Vagina (tissue), 2 donors: ENCODE measurements at places on chromosomes 16 and 17. TPM values are rescaled to one million over a fixed set of nuclear protein-coding genes. Genes with fewer than 3 reads are reported as not detected.
A peak's percentile ranks its signal among the peaks of the same experiment; 100 is the strongest.

- no peaks in the 10 kb centered on the region for H3K27me3 ChIP-seq
- H3K36me3 ChIP-seq = peaks cover 7% of the 10 kb centered on the region
- peak overlapping the region; percentile 7 for H3K27ac ChIP-seq
- H3K4me3 ChIP-seq = peak overlapping the region; percentile 43
- H3K4me1 ChIP-seq = peaks cover 67% of the 10 kb centered on the region
- DNase-seq = no peak
These were observed 850 bp upstream of the PNMT start for GRCh38 chr17:39667262-39667944.

DNA sequence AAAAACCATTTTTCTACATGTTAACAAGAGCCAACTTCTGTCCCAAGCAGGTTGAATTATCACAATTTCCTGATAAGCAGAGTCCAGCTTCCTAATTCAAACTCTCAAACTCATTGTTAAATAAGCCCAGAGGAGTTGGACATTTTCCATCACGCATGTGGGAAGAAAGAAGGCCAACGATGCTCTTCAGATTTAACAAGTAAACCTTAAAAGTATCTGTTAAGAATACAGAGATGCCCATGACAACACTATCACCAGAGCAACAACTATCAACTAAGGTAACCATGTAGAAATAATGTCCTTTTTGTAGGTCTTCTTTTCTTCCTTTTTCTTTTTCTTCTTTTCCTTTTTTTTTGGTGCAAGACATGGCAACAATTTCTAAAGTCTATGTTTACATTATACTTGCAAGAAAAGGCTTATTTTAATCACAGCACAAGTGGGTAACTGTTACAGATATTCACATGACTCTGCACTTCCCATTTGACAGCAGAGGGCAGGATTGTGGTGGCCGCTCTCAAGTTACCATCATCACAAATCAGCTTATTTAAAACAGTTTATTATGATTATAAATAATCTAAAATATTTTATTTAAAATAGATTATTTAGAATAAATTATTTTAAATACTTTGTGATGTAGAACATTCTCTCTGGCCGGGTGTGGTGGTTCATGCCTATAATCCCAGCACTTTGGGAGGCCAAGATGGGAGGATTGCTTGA, 35.7 kb upstream of the DHRS7B start:
- no peaks in the 10 kb centered on the region for H3K27me3 ChIP-seq
- H3K4me1 ChIP-seq = no peaks in the 10 kb centered on the region
- DNase-seq = no peak
- no peaks in the 10 kb centered on the region for H3K36me3 ChIP-seq

MYL4 gene
- not detected for total RNA-seq

ARL6IP1 gene
- 103 TPM for total RNA-seq
